ENCODE measurements at places on chromosomes 1 and 21.

- DNase-seq, result no peak
Observed at GRCh38 chr1:209048941-209049669, 534.4 kb upstream of the CAMK1G start.

DNA sequence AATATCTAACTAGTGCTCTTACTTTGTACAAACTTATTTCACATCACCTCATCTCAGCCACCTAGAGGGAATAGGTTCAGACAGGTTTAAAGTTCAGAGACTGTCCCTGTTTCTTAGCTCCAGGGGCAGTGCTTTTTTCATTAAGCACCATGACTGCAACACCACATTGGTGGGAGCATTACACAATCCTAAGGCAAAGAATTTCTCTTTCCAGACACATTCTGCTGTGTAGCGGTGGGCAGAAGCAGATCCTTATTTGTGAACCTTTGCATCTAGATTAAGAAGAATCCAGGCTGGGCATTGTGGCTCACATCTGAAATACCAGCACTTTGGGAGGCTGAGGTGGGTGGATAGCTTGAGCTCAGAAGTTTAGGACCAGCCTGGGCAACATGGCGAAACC lies 16.1 kb downstream of the LCA5L start:
- DNase-seq, result no peak

- DNase-seq, result no peak
Observed at GRCh38 chr1:1087351-1088028, 13.4 kb upstream of the RNF223 start.

GRCh38 chr1:169958987-169959386 lies 65.3 kb upstream of the SCYL3 start:
- no peak for DNase-seq
